Activated naive CD8-positive, alpha-beta T cell treated with anti-CD3 and anti-CD28 coated beads, Interleukin-2, amount 50 U/mL, for 16 hours (primary cell): ENCODE measurements at places on chromosomes 1 and 21.

- no peak for DNase-seq
These were observed 12.5 kb downstream of the C1orf21 start for GRCh38 chr1:184399192-184399847.

DNA sequence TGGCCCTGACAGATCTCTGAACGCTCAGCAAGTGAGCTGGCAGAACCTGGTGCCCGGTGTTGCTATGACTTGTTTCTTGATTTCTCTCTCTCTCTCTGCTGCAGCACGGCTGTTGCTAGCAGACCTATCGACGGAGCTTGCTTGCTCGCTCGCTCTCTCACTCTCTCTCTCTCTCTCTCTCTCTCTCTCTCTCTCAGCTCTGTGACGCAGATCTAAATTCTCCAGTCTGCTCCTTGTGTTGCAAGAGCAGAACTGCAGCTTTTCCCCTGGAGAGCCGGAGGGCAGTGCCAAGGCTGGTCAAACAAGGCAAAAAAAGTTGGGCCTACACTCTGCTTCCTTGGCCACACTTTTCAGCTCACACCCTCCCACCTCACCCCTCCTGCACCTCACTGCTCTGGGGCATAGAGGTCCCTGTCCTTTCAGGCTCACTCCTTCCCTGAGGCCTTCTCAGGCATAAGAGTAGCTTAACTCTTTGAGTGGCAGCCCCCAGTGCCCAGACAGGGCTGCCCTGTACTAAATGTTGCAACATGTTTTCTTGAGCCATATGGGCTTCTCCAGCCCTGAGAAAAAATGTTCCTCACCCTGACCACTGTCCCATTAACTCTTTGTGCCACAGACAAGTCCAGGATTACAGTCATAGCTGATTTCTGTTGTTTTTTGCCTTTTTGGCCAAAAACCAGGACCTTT is 72.2 kb downstream of the CD46 start:
- peak; percentile 29 for DNase-seq

DNA sequence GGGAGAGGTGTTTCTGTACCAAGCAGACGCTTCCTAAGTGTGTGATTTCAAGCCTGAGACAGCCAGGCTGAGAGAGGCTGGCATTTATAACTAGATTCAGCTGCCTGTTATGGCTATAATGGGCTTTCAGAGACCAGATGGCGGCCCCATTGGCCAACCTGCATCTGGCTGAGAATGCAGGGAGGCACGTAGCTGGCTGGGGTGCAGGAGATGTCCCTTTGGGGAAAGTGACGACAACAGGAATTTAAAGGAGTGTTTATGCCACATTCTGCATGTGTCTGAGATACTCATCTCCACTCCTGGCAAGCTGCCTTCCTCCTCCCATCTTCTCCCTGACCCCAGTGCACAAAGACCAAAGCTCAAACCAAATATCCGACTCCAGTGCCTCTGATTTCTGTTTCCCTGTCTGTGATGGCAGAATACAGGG is 21.3 kb upstream of the CCDC190 start:
- DNase-seq: no peak

DNA sequence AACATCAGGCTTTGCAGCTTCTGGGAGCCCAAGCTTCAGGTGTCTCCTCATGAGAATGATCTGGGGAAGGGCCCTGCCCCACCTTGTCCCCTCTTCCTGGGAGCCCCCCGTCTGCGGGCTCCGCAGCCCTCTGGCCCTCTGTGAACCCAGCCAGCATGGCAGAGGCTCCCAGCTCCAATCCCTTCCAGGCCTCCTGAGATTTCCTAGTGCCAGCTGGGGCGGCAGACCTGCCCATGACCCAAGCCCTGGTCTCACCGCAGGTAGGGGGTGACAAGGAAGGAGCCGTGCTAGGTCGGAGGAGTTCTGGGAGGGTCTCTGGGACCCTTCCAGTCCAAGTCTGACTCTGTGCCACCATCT is 7.7 kb downstream of the PLEKHG5 start:
- no peak for DNase-seq

DNA sequence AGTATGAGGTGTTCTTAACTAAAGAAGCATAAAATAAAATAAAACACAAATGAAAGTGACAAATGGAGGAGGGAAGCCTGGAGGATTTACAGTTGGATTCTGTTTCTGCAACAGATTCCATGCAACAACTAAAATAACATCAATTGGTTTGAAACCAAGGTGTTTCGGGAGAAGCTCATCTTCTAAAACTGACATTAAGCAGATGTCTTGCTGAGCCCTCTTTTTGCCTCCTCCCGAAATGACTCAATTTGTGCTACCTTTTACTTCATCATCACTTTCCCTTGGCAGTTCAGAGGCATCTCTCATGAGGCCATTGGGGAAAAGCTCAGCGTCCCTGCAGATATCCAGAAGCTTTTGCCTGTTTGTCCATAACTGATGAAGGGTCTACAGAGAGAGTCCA is 121.6 kb upstream of the ADAR start:
- DNase-seq: no peak

DNA sequence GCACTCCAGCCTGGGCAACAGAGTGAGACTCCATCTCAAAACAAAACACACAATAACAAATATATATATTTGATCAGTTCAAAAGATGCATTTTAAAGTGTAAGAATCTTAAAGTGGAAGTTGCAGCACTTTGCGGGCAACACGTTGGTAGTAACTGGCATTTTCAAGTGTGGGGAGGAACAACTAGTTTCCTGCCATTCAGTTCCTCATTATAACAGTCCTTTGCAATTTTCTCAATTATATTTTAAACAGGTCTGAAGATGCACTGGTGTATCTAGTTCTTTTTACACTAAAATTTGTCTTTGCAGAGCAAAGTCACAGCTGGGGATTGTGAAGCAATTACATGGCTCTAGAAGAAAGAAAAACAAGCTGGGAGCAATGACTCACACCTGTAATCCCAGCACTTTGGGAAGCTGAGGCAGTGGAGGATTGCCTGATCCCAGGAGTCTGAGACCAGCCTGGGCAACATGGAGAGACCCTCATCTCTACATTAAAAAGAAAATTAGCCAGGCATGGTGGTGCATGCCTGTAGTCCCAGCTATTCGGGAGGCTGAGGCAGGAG is 25.3 kb downstream of the RRAGC start:
- DNase-seq: no peak

DNA sequence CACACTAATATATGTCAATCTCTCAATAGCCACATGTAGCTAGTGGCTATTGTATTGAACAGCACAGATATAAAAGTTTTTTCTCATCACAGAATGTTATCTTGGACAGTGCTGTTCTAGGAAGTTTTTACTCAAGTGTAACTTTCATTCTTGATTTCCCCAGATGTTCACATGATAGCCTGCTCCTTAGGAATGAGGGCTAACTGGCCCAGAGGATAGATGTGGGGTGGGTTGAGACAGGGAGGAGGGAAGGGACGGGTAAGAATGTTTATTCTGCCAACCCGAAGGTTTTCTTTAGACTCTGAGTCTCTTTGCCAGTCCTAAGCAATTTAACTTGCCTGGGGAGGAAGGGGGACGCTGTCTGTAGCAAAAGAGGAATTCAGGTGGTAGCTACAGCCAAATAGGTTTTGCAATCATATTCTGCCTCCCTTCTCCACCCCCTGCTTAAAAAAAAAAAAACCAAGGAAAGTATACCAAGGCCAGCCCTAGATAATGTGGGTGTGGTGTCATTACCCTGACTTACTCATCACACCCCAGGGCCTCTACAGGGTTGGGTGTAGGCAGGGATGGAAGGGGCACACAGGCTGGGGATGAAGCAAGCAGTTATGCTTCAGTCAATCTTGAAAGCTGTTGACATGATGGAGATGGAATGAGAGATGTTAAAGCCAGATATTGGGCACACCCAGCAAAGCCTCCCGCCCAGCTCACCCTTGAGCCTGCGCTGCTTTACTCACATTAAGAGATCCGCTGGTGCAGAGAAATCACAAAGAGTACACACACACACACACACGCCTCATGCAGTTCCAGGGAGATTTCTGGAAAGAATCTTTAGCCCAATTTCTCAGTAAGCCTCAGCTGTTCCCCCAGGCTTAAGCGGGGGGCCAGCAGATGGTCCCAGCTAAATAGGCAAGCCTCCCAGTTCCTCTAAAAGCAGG is 59.9 kb downstream of the PLXNA2 start:
- DNase-seq: no peak
